ENCODE measurements at places on chromosomes 7 and 10.

DNA sequence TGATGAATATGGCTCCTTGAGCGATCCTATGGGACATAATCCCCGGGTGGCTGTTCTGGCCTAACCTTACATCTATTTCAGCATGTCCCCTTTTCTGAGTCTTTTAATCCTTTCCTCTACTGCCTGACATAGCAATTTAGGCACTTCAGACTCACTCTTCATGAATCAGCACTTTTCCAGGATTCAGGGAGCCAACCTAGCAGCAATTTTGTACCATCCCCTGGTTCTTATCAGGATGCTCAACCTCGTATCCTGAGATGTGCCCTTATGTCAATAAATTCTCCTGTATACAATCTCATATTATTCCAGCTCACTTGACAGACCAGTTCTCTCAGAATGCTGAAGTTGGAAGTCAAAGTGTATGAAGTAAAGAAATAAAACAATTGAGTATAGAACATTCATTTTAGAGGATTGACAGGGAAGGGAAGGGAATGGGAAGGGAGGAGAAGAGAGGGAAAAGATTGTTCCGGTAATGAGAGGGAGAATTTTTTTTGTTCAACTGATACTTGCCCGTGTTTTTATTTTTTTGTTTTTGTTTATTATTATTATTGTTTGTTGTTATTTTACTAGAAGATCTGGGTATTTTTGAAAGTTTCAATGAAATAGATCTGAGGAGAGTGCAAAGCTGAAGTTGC, 8.2 kb upstream of the ZC3HAV1 start:
- no peak for DNase-seq

DNA sequence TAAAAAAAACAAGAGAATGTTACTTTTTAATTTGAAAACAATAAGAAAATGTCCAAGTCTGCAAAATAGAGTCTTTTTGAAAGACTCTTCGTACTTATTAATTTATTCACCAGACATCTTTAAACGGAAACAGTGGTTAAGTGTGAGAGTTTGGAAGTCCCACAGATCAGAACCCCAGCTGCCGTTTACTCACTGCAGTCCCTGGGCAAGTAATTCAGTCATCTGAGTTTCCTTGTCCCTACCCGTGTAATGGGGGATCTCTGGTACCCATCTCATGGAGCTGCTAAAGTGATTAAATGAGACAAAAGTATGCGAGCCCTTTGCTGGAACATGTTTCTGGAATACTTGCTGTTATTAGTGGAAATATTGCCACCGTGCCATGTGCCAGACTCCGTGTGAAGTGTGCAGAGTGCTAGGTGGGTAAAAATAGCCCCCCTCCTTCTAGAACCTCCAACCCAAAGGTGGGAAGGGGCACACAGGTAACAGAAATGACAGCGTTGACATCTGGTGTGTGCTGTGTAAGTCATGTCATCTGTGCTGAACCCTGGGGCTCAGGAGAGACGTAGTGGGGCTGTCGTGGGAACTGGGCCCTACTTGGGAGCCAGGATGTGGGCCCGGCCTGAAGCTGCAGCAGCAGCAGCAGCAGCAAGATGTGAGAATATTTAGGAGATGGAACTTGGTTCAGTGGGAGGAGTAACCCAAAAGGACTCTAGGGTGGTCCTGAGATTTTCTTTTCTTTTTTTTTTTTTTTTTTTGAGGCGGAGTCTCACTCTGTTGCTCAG, 140.5 kb downstream of the CUX1 start:
- DNase-seq: no peak

- no peak for DNase-seq
Observed at GRCh38 chr10:77571490-77571889, 66.1 kb downstream of the KCNMA1 start.

DNA sequence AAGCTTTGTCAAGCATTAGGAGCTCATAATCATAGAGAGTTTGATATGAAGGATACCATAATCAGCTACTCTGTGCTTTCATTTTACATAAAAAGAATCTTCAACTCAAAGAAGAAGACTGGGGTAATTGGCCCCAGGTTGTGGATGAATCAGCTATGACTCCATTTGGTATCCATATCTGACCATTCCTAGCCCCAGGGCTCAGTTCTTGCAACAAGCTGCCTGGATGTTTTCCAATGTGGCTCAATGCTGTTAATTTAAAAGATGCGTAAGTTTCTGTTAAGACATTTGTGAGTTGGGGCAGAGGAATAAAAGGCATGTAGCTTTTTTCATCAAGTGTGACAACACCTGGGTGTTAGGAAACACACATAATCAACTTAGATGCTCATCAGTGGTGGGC, 951.1 kb downstream of the NRG3 start:
- DNase-seq: peak; percentile 65

DNA sequence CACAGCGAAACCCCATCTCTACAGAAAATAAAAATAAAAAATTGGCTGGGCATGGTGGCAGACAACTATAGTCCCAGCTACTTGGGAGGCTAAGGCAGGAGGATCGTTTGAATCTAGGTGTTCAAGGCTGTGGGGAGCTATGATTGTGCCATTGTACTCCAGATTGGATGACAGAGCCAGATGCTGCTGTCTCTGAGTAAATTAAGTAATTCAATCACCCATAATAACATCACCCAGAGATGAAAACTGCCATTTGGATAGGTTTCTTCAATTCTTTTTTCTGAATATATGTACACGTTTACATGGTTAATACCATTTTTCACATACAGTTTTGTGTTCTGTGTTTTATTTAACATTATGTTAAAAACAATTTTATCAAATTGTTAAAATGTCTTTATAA, 79.3 kb downstream of the WIPF3 start:
- DNase-seq: no peak

DNA sequence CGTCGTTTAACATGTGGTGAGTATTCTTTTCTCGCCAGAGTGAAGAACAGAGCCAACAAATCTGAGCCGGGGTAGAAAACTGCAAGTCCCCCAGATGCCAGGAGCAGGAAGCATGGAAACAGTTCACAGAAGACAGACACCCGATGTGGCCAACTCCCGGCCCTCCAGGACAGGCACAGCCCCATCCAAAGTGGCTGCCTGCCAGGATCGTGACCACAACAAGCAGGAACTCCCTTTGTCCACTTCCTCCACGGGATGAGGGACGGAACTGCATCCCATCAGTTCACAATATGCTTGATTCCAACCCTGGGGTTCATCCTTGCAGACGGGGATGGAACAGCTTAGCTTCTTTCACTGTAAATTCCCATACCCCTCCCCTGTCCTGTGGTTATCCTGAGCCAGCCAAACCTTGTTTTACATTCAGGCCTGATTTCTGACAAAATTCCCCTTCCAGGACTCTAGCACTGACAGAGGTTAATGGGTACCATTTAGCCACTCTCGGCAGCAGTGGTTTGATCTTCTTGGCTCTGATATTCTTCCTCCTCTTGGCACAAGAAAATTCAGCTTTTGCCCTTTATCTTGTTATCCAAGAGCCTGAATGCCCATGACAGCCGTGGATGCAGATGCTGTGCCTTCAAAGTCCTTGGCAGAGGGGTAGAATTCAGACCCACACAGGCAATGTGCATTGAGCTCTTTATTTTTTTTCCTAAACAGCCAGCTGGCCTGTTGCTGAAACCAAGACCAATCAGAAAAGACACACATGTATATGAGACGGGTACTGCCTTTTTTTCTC, 105.5 kb upstream of the FAM204A start:
- no peak for DNase-seq

DNA sequence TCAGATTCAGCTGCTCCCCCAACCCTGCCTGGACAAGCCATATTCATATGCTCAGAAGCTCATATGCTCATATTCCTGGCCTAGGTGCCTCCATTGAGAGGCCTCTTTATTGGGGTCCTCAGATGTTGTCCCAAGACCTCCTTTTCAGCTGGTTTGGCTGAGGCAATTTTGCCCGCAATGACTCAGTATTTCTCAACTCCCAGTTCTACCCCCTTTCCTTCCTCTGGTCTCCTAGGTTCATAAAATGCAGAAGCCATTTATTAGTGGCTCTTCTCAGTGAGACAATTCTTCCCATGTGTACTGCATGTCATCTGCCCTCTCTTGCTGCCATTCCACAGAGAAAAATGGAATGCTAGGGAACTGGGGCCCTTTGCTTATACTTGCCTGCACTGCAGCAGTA, 110.7 kb downstream of the INHBA start:
- no peak for DNase-seq

DNA sequence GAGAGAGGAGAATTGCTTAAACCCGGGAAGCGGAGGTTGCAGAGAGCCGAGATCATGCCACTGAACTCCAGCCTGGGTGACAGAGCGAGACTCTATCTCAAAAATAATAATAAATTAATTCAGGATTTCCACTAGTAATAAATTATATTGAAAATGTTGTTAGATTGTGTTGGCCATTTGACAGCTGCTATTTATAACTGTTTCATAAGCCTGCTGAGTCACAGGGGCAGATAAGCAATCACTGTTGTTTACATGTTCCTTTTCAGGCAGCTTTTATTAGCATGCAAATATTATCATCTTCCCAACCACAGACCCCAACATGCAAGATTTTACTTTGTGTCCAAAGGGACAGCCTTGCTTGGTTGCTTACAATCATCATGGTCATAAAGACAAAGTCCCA, 49.5 kb upstream of the ZNF138 start:
- DNase-seq: no peak

GRCh38 chr7:127628445-127628844, 10.5 kb upstream of the PAX4 start:
- no peak for DNase-seq

DNA sequence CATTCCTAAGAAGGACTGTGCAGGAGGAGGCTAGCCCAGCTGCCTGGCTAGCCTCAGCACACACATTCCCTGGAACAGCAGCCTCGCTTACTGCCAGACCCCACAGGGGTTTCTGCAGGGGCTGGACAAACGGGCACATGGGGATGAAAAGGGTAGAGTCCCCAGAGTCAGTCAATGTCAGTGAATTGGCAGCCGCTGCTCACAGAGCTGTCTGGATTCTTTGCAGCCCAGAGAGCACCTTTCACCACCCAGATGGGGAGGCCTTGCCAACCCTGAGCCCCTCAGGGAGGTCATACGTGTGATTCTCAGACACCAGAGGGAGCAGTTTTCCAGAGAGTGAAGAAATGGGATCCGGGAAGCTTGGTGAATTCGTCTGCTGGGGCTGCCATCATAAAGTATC, 143.3 kb downstream of the KCNMA1 start:
- no peak for DNase-seq

GRCh38 chr10:97785231-97785630, 13.4 kb upstream of the SFRP5 start:
- no peak for DNase-seq

DNA sequence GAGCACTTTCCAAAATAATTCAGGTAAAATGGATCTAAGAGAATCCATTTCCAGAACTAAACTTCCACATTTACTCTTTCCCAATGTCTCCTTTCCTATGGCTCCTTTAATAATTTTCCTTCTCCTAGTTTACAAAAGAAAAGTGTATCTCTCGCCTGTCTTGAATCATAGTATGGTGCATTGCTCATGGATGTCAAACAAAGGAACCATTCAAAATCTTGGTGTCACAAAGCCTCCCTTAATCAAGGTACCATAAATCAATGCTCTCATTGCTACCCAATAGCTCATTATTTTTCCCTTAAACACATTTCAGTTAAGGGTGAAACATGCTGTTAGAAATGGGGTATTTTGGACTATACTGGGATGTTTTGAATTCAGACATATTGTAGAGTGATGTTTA, 57.6 kb upstream of the KCNMA1 start:
- peak; percentile 35 for DNase-seq

- DNase-seq: peak; percentile 58
Observed at GRCh38 chr10:106716381-106716780, 448.1 kb downstream of the SORCS1 start.

- DNase-seq: no peak
Observed at GRCh38 chr10:89237849-89238248, 13.7 kb downstream of the LIPA start.

DNA sequence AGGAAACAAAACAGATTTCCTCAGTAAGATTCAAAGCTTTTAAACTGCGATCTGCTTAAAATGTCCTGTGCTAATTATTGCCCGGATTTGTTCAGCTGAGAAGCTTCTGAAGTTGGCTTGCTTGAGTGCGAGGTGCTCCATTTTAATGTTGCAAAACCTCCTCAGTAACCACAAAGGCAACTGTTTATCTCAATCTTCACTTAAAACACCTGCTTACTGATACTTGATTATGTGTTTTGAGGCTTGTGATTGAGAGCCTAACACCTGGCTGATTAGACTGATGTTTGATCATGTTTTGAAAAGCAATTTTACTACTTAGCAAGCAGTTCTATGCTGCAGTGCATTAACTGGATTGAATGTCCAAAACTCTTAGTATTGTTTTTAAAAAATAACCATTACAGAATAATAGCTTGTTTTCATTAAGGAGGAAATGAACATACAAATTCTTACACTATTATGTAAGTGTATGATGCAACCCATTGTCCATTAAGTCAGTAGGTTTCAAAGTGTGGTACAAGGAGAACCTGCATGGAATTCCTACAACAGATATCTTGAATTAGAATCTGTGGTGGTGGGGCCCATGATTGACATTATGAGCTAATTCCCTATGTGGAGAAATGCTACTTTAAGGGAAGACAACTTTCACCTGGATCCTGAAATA, 96.9 kb upstream of the FAM180A start:
- DNase-seq: no peak

DNA sequence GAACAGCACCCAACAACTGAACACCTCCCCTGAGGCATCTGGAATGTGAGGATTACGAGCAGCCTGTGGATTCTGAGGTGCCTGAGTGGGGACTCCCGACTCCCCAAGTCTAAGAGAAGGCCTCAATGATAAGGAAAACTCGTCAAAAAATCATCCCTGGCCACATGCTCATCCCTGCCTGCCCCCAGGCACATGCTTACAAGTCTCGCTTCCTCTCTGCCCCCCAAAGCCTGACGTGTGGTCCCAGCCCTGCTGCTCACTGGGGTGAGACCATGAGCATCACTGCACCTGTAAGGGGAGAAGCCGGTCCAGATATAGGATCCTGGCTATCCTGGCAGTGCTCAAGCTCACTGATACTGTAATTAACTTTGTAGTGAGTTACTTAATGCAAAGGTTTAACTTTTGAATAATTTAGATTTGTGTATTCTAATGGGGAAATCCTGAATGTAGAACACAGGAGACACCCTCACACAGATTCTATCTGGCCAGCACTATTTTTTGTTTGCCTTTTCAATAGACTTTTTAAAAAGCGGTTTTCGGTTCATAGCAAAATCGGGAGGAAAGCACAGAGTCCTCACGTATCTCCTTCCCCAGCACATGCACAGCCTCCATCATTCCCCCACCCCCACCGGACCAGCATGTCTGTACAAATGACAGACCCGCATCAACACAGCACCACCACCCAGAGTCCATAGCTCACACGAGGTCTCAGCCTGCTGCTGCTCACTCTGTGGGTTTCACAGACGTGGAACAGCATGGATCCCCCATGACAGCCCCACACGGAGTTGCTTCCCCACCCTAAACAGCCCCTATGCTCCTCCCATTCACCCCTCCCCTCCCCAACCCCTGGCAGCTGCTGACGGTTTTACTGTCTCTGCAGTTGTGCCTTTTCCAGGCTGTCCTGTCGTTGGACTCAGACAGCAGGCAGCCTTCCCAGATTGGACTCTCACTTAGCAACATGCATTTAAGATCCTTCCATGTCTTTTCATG, 167.9 kb downstream of the DIP2C start:
- no peak for DNase-seq

GRCh38 chr10:5832946-5833345, 19.7 kb upstream of the GDI2 start:
- no peak for DNase-seq

GRCh38 chr7:150341263-150342120, at the start of gene RARRES2:
RARRES2 (minus strand) TSS chr7:150341629; CDS start chr7:150340609, 1,020 bp downstream.
- no peak for DNase-seq
